Activated T-cell treated with anti-CD3 and anti-CD28 coated beads, Interleukin-2, amount 50 U/mL, for 72 hours (primary cell): ENCODE measurements at places on chromosomes 5 and 9. TPM values are rescaled to one million over a fixed set of nuclear protein-coding genes. Genes with fewer than 3 reads are reported as not detected.

GRCh38 chr9:136686534-136686793 is 793 bp downstream of the AGPAT2 start:
- H3K27me3 ChIP-seq, result no peaks in the 10 kb centered on the region
- no peak for DNase-seq
- peaks cover 4% of the 10 kb centered on the region for H3K4me1 ChIP-seq
- peak overlapping the region; percentile 79 for H3K4me3 ChIP-seq
- no peaks in the 10 kb centered on the region for H3K36me3 ChIP-seq

The SMC5 gene
- 38.6 TPM for total RNA-seq

The ADGRV1 gene
- total RNA-seq, result 0.12 TPM

DNA sequence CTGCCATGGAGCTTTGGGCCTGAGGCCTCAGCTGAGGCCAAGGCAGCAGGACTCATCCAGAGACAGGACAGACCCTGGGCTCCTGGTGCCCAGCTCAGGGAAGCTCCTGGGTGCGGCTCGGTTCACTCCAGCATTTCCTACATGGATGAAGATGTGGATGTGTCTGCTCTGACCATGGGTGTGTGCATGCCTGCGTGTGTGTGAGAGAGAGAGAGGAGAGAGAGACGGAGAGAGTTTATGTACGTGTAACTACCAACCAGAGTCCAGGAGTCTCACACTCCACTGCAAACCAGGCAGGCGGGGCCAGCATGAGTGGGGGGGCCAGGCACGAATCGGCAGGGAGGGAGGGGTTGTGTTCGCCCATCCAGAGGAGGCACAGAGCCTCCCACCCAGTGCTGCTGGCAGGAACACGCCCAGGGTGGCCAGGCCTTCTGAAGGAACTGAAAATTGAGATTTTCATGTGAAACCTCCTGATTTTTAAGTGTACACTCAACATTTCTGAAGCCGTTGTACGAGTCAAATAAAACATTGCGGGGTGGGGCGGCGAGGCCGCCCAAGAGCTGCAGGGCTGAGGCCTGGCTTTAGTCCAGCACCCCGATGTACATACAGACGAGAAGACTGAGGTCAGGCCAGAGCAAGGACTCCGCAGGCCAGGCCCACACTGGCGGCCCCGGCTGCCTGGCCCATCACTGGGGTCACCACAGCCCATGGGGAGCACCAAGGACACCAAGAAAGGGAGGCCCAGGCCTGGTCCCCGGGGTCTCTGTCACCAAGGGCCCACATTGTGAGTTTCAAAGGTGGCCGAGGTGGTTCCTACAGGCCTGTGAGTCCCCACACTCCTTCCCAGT is 88.7 kb downstream of the ADAMTS2 start:
- no peaks in the 10 kb centered on the region for H3K4me1 ChIP-seq
- no peak for DNase-seq
- no peak overlapping the region for H3K27ac ChIP-seq
- H3K36me3 ChIP-seq, result no peaks in the 10 kb centered on the region
- H3K27me3 ChIP-seq, result no peaks in the 10 kb centered on the region
- no peak overlapping the region for H3K4me3 ChIP-seq

The RALGDS gene
- 50.7 TPM for total RNA-seq

DNA sequence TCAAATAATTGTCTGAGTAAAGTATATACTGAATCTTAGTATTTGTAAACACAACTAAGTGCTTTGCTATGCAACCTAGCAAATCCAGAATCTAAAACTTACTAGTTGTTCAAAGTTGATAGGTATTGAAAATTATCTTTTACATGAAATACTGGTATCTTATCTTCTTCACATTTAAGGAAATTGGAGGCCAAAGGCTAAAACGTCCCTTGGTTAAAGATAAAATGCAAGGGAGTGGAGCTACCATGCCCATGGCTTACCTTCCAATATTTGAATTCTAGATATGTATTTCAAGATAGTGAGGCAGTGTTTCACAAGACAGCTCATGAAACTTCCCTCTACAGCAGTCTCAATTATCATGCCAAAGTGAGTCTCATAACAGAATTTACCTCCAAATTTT is 373.5 kb downstream of the KIAA0825 start:
- no peaks in the 10 kb centered on the region for H3K27me3 ChIP-seq
- DNase-seq, result no peak
- no peak overlapping the region for H3K4me3 ChIP-seq
- no peaks in the 10 kb centered on the region for H3K36me3 ChIP-seq
- H3K4me1 ChIP-seq, result no peaks in the 10 kb centered on the region
